ENCODE measurements at places on chromosomes 12 and 14. TPM values are rescaled to one million over a fixed set of nuclear protein-coding genes. Genes with fewer than 3 reads are reported as not detected.
A peak's percentile ranks its signal among the peaks of the same experiment; 100 is the strongest.

DNA sequence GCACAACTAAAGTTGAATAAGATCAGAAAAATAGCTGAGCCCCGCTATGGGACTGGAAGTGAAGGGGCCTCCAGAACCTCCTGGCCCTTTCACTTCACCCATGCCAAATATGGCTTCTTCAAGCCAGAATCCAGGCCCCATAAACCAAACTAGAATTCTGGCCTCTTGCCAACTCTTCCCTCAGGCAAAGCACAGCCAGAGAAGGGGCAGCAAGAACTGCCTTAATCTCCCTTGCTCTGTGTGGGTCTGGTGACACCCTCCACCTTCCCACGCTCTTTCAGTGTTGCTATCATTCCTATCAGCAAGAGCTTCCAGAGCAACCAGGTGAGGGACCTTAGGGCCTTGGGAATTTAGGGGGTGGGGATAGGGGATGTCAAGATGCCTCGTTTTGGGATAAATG, 3.1 kb upstream of the PNMA1 start:
- no peak for DNase-seq

DNA sequence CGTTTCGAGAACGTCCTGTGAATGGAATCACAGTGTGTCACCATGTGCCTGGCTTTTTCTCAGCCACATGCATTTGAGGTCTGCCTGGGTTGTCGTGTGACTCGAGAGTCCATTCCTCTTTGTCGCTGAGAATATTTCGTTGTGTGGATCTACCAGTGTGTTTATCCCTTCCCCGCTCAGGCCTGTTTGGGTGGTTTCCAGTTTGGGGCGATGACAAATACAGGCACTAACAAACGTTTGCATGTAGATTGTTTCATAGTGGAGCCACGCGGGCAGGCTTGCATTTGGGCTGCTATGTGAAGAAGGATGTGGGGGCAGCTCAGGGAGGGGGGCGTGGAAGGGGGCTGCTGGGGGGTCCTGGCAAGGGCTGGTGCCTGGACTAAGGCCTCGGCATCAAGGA, 14.1 kb downstream of the RIN3 start:
- no peak for DNase-seq

- no peak for DNase-seq
Measured at GRCh38 chr12:104568935-104569334, 112.2 kb downstream of the CHST11 start.

Gene FAM186B
- not detected for total RNA-seq

Gene GLT1D1
- total RNA-seq: 10.4 TPM

Gene DHH
- total RNA-seq: 2.0 TPM

DNA sequence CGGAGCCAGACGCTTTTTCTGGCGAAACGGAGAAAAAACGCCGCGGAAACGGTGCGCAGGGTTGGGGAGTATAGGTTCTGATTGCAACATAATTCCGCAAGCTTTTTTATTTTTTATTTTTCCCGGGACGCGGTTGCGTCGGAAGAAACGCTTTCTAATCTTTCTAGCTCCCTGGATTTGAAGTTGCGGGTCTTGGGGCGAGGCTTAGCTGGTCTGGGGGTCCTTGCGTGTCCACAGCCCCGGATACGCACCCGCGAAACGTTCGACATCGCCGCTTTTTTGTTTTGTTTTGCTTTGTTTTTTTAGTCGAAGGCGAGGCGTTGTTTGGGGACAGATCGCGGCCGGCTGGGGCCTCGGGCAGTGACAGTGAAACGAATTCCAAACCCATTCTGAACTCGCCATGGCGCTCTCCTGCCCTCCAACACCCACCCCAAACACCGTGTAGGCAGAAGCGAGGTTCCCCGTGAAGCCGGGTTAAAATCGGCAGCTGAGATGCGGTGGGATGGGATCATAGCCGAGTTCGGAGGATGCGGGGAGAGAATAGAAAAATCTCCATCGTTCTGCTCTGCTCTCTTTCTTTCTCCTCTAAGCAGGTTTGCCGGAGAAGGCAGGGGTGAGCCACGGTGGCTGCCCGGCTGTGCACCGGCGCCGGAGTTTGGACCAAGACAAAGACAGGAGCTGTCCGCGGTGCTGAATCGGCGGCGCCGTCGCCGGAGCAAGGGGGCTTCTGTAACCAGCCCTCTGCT, 8.1 kb upstream of the LHX5 start:
- DNase-seq: no peak

Gene BCL2L2
- 54.8 TPM for total RNA-seq

GRCh38 chr12:2270846-2271245, 218.1 kb downstream of the CACNA1C start:
- no peak for DNase-seq

- DNase-seq: no peak
Measured at GRCh38 chr14:63874223-63874622, 21.4 kb downstream of the SYNE2 start.

DNA sequence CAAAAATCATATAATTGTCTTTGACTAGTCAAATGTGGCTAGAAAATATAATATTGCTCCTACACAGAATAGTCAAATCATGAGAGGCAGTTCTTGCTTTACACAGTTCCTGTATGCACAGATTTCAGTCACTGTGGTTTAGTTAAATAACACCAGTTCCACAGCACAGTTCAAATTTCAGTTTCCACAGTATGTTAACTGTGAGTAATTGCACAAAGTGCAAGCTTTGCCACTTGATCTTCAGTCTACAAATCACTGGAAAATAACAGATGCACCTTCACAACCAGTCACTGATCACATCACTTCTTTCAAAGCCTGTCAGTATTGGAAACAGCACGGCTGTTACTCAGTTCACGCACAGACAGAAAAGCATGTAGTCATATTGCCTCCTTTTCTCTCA, 38.7 kb downstream of the KCNH5 start:
- DNase-seq: no peak

GRCh38 chr12:25051656-25052195, 102.8 kb upstream of the BCAT1 start:
- no peak for DNase-seq

DNA sequence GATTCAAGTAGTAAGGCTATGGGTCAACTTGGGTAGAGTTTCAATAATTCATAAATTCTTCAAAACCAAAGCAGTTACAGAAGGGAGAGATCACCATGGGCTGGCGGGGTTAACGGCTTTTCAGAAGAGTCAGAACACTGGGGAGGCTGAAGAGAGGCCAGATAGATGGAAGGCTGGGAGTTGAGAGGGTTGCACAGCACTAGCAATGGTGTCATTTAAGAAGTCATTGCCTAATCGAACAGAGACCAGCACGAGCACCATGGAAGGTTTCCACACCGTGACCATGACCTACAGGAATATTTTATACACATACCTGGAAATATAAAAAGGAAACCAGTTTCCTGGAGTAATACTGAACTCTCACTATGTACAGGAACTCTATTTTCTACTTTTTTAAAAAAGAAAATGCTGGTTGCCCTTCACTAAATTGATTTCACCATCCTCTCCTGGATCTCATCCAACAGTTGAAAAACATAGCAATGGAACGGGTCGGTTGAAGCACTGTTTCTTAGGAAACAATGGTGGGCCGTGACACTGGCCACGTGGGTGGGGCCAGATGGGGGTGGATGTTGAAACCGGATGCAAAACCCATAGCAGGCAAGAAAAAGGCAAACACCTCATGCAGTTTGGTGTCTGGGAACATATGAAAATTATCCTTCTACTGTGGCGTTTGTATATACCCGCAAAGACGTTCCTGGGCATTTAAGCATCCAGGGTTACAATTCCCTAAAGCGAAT, 38.0 kb upstream of the RIN3 start:
- no peak for DNase-seq

DNA sequence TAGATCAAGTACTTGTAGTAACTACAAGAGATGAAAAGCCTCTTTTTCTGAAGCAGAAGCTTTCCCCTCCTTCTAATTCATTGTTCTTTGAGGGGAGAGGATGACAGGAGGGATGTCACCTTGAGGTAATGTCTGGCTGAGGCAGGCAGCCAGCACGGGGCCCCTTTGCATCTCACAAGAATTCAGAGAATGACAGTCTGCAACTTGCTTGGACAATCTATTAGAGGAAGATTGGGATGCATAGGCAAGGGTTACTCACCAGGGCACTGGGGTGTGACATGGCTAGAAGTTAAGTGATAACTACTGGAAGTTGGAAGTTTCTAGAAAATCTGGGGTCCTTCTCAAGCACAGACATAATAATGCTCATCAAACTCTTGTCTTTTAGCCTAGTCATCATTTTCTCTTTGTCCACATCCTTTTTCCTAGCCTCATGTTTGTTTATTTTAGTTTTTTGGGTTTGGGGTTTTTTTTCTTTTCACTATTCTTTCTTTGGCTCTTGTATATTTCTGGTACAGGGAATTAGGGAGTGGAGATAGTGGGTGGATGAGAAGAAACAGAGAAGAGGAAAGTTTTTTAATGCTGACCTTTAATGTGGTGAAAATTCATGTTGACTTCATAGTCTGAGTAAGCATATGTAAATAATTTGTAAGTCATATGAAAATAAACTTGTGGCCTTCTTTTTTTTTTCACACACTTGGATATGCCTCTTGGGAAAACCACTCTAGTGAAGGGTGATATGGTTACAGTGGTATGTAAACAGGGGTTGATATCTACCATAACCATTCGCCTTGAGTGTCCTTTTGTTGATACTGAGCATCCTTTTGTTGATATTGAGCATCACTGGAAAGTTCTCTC, 55.1 kb downstream of the TTLL5 start:
- DNase-seq: no peak

Gene OR4E2
- not detected for total RNA-seq

Gene MYF6
- total RNA-seq: 0.44 TPM

DNA sequence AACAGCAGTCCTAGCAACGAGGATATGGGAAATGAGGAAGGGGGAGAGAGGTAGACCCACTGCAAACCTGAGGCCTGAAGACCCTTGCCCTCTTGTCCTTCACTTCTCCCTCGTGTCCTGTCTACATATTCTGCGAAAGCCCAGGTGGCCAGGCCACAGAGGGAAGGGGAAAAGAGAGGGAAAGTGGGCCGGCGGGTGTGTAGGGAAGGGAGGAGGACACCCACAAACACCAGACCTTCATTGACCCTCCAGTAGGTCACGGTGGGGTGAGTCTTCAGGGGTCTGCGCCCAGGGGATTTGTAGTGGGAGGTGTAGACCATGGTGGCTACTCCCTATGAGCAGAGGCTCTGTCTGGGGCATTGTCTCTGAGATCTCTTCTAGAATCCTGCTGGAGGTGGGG, 3.8 kb downstream of the FAIM2 start:
- DNase-seq: no peak

Gene FGF6
- not detected for total RNA-seq

- DNase-seq: no peak
Measured at GRCh38 chr14:95649230-95649629, 37.0 kb upstream of the TCL1B start.

Gene AVPR1A
- 36.7 TPM for total RNA-seq

Gene CCDC175
- total RNA-seq: not detected

GRCh38 chr12:108702595-108703320, 28.6 kb downstream of the CORO1C start:
- DNase-seq: no peak

- DNase-seq: peak; percentile 66
Measured at GRCh38 chr14:105944632-105945610, 418.5 kb downstream of the TMEM121 start.

GRCh38 chr12:5889381-5890047, 55.5 kb downstream of the ANO2 start:
- DNase-seq: no peak

DNA sequence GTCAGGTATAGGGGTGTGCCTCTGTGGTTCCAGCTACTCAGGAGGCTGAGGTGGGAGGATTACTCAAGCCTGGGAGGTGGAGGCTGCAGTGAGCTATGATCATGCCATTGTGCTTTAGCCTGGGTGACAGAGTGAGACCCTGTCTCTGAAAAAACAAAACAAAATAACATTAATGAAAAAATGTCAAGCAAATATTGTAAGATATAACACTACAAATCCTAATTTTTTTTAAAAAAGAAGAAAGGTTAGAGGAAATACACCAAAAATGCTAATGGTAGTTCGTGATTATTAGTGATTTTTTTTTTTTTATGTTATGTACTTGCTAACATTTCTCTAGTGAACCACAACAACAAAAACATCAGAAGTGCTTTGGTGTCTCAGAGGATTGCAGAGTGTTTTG, 47.7 kb downstream of the TSPAN9 start:
- DNase-seq: no peak

Gene RTL1
- not detected for total RNA-seq

GRCh38 chr12:130431176-130431575, 93.5 kb downstream of the PIWIL1 start:
- no peak for DNase-seq

Gene FAIM2
- 0.36 TPM for total RNA-seq

DNA sequence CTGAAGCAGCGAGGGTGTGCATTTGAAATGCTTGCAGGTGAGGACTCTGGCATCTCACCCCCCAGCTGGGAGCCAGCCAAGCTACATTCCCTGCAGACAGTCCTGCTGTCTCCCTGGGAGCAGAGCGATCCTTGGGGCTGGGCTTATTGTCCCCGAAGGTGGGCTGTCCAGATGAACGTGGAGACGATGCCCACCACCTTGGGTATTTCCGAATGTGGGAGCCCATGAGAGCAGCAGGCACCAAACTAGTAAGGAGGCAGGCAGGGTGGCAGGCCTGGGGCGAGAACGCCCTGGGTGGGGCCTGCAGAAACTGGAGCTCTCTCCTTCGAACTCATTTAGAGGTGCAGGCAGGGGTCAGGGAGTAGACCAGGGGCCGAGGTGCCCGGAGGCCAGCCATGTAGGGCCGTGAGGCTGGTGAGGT, 18.5 kb downstream of the ZBTB42 start:
- no peak for DNase-seq

DNA sequence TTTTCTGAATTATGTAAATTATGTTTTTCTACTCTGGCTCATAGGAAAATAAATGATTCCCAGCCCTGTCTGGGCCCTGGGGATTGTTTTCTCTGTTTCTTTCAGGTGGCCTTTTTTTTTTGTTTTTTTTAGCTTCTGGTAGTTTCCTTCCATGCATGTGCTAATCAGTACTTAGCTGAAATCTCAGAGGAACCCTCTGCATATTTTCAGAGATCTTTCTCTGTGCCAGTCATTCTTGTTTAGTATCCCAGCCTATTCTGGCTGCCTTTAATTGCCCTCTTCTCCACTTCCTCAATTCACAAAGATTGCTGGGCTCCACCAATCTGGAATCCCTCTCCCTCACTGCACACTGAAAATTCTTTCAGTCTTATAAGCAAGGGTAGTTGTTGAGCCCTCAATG, 46.9 kb downstream of the CNOT2 start:
- no peak for DNase-seq

- no peak for DNase-seq
Measured at GRCh38 chr12:98409548-98409947, 105.8 kb upstream of the TMPO start.

DNA sequence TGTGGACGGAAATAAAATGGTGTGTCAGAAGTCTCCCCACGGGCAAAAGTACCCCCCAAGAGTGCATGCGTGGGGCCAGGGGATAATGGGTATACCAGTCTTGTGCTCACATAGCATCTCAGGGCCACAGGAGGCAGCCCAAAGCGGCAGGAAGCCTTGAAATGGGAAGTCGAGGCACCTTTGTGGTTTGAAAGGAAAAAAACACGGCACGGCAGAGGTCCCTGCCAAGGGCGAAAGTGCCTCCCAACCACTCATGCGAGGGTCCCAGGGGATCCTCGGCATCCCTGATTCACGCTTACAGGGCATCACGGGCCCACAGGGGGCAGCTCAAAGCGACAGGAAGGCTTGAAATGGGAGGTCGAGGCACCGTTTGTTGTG, 583.2 kb downstream of the ALG10 start:
- no peak for DNase-seq

Gene KCNJ8
- 34.5 TPM for total RNA-seq

GRCh38 chr14:70894868-70895267, 12.4 kb upstream of the PCNX1 start:
- DNase-seq: no peak

Gene MANSC4
- total RNA-seq: not detected

Gene B4GALNT1
- total RNA-seq: 1.3 TPM
